Kidney (tissue), 22 donors: ENCODE measurements at places on chromosomes 2 and 18. TPM values are rescaled to one million over a fixed set of nuclear protein-coding genes. Genes with fewer than 3 reads are reported as not detected.

- no peak for DNase-seq
These were observed 71.4 kb downstream of the HNMT start for GRCh38 chr2:138035608-138036217.

DNA sequence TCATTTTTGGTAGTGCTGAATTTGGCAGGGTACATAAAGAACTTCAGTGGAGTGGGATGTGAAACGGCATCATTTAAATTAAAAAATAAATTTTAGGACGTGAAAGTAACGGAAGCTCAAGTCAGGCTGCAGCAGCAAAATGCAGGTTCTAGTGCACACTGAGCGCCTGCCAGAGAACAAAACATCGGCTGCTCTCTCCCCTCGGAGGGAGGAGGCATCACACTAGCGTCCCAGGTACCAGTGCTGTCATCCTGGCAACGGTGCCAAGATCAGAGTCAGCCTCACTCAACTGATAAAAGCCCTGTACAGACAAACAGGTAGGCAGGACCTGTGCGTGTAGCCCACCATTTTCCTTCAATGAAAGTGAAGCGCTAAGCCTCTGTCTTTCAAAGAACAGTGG is 261.5 kb downstream of the PTGR3 start:
- DNase-seq = no peak

- peak; percentile 56 for DNase-seq
These were observed 9.7 kb upstream of the COPS8 start for GRCh38 chr2:237075749-237076599.

DNA sequence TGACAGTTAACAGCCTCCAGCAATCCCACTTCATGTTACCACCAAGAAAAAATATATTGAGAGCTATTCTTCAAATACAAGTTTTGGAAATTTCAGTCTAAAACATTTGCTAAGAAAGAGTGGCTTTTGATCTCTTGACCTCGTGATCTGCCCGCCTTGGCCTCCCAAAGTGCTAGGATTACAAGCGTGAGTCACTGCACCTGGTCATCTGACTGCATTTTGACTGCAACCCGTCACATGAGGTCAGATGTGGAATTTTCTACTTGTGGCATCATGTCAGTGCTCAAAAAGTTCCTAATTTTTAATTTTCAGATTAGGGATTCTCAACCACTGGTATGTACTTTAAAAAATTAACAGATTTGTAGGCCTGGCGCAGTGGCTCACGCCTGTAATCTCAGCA is 9.1 kb upstream of the CLK1 start:
- no peak for DNase-seq

- DNase-seq = no peak
These were observed 109.0 kb downstream of the COL6A3 start for GRCh38 chr2:237304763-237305514.

- no peak for DNase-seq
These were observed 481 bp downstream of the DCDC2C start for GRCh38 chr2:3703757-3704355.

- no peak for DNase-seq
These were observed 1012.6 kb downstream of the BCL11A start for GRCh38 chr2:59540864-59541263.

Gene HEATR5B
- 20.5 TPM for total RNA-seq

Gene TET3
- total RNA-seq = 13.1 TPM

Gene ME2
- total RNA-seq = 32.8 TPM

Gene FAP
- 3.3 TPM for total RNA-seq

Gene SATB2
- total RNA-seq = 17.5 TPM

Gene CELF4
- 0.85 TPM for total RNA-seq

Gene ZEB2
- 136 TPM for total RNA-seq

Gene KCNG2
- total RNA-seq = 0.76 TPM
